Mucosa of descending colon (tissue), 3 donors: ENCODE measurements at places on chromosomes 13 and 19. TPM values are rescaled to one million over a fixed set of nuclear protein-coding genes. Genes with fewer than 3 reads are reported as not detected.

Gene PCDH20
- total RNA-seq = 6.3 TPM

Gene S1PR4
- total RNA-seq = 2.5 TPM

Gene RUBCNL
- total RNA-seq = 32.6 TPM

Gene CALR3
- not detected for total RNA-seq

Gene TNNT1
- 0.65 TPM for total RNA-seq

Gene NRTN
- total RNA-seq = 11.3 TPM

Gene NMRK2
- total RNA-seq = not detected

Gene F10
- 3.5 TPM for total RNA-seq

Gene ZNF490
- total RNA-seq = 8.6 TPM

Gene FUT1
- total RNA-seq = 0.72 TPM

Gene CCDC8
- 0.75 TPM for total RNA-seq

Gene KASH5
- total RNA-seq = not detected

Gene ZGLP1
- total RNA-seq = 2.5 TPM

Gene PLIN4
- 90.0 TPM for total RNA-seq

Gene FAM216B
- not detected for total RNA-seq

Gene WDR87
- total RNA-seq = not detected

Gene MIA
- 8.6 TPM for total RNA-seq

Gene KEAP1
- 57.5 TPM for total RNA-seq

Gene ZNF100
- total RNA-seq = 10.9 TPM

Gene JAK3
- total RNA-seq = 9.1 TPM

Gene SLC5A5
- total RNA-seq = not detected

Gene PNMA8A
- total RNA-seq = 3.2 TPM

Gene SIGLEC5
- 0.32 TPM for total RNA-seq

Gene FUT3
- total RNA-seq = 128 TPM

Gene PROZ
- not detected for total RNA-seq

Gene ZNF813
- 4.1 TPM for total RNA-seq

Gene FCAR
- total RNA-seq = 0.76 TPM

Gene CYP4F11
- 2.1 TPM for total RNA-seq

Gene KL
- total RNA-seq = 6.0 TPM

Gene DGKH
- 27.0 TPM for total RNA-seq

Gene NHLRC3
- total RNA-seq = 33.5 TPM

Gene PPP1R15A
- total RNA-seq = 47.7 TPM

Gene LILRA6
- not detected for total RNA-seq

Gene RGS9BP
- 0.79 TPM for total RNA-seq

Gene NCAN
- not detected for total RNA-seq

Gene ICAM5
- total RNA-seq = 0.73 TPM

Gene TEX101
- 0.35 TPM for total RNA-seq

Gene RCBTB2
- 4.9 TPM for total RNA-seq

Gene SKA3
- total RNA-seq = 7.2 TPM

Gene FPR3
- 9.8 TPM for total RNA-seq

Gene CCDC9
- total RNA-seq = 46.9 TPM

Gene NXNL1
- total RNA-seq = not detected

Gene MISP
- total RNA-seq = 361 TPM

Gene PLIN5
- total RNA-seq = 6.7 TPM

Gene SERPINE3
- total RNA-seq = not detected

Gene CABP5
- not detected for total RNA-seq

Gene KRTDAP
- total RNA-seq = not detected
